ENCODE measurements at places on chromosomes 11 and 22.

GRCh38 chr22:28402539-28402938, 277.1 kb downstream of the TTC28 start:
- DNase-seq, result no peak

GRCh38 chr22:45631140-45631840, 40.3 kb upstream of the ATXN10 start:
- no peak for DNase-seq

GRCh38 chr11:126546191-126546590, 190.7 kb downstream of the ST3GAL4 start:
- no peak for DNase-seq

DNA sequence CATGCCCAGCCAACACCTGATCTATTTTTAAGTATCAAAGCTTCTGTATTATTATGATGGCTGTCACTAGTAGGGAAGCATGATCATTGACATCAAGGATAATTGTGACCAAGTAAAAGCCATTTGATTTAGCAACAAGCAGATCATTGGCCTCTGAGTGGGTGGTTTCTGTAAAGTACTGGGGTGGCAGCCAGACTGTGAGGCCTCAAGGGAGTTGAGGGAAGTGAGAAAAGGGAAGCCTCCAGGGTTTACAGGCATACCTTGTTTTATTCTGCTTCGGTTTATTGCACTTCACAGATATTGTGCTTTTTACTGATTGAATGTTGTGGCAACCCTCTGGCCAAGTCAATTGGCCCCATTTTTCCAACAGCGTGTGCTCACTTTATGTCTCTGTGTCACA, 60.1 kb downstream of the PRR5L start:
- no peak for DNase-seq

DNA sequence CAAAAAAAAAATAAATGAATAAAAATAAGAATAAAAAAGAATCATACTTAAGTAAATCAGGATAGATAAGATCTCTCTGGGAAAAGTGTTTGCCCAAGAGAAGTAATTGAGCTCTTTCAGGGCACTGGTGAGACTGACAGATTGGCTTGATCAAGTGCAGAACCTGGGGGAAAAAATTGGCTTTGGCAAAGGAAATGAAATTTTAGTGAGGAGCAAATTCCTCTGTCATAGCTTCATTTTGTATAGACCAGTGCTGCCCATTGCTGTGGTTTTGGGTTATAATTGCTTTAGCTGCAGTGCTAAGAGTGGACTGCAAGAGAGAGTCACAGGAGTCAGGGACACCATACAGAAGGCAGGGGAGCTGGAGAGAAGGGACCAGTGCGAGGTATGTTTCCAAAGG, 35.7 kb downstream of the SFI1 start:
- no peak for DNase-seq

- DNase-seq, result no peak
These were observed 102.7 kb downstream of the FAR1 start for GRCh38 chr11:13771151-13771550.

DNA sequence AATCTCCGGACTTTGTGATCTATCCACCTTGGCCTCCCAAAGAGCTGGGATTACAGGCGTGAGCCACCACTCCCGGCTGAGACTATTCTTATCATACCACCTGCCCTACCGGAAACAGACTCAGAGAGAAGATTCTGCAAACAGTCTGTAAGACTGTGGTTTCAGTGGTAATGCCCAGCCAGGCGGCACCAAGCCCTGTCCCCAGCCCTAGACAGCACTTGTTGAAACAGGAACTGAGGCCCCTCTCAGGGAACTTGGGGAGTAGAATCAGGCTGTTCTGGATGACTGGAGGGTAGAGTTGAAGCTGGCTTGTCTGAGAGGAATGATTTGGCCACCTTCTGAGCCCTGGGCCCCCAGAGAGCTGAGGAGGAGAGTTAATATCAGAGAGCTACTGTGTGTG, 1.3 kb upstream of the INSC start:
- DNase-seq, result no peak

- DNase-seq, result no peak
These were observed 23.5 kb downstream of the OR8B12 start for GRCh38 chr11:124519850-124520549.

DNA sequence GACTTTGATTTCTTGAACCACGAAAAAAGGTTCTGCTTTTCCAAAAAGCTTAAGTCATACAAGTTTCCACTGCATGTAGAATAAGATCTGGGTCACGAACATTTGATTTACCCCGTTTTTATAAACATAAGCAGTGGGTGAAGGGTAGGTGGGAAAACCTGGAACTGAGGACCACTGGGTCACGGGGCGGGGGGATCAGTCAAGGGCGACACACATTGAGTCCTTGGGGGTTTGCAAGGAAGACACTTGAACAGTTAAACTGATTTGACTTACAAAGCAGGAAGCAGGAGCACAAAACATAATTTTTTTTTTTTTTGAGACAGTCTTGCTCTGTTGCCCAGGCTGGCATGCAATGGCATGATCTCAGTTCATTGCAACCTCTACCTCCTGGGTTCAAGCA, 10.9 kb downstream of the FADS3 start:
- no peak for DNase-seq

GRCh38 chr11:102560555-102561011, 30.0 kb upstream of the MMP7 start:
- no peak for DNase-seq

DNA sequence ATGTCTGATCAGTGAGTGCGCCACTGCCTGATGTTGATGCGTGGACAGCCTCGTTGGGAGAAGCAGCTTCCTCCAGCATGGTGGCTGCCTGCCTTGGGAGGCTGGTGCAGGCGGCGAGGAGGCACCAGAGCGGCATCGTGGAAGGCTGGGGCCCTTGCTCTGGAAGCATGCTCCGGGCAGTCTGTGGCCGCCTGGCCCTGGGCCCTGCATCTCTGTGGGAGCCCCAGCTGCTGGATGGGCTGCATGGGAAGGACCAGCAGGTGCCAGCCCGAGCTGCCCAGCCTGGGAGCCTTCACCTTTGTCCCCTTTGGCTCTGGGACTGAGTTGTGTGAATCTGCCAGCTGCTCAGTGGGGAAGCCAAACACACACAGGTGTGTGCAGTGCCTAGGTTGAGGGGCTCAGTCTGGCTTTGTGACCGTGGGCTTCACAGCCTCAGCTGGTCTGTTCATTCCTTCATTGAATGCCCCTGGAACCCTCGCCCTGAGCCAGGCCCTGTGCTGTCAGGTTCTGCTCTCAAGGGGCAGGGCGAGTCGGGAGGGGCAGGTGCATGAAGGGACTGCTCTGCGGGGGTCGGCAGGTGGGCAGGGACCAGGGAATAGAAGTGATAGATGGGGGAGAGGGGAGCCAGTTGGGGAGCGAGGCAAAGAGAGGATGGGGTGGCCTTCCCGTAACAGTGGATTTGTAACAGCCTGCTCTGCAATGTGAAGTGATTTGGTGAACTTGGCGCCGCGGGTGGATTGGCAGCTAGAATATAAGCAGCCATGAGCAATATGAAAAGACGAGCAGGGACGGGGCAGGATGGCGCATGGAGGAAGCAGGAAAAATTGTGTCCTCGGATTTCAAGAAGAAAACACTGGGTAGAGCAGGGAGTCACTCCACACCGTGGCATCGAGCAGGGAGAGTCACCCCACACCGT, 354.2 kb downstream of the TBC1D22A start:
- no peak for DNase-seq

DNA sequence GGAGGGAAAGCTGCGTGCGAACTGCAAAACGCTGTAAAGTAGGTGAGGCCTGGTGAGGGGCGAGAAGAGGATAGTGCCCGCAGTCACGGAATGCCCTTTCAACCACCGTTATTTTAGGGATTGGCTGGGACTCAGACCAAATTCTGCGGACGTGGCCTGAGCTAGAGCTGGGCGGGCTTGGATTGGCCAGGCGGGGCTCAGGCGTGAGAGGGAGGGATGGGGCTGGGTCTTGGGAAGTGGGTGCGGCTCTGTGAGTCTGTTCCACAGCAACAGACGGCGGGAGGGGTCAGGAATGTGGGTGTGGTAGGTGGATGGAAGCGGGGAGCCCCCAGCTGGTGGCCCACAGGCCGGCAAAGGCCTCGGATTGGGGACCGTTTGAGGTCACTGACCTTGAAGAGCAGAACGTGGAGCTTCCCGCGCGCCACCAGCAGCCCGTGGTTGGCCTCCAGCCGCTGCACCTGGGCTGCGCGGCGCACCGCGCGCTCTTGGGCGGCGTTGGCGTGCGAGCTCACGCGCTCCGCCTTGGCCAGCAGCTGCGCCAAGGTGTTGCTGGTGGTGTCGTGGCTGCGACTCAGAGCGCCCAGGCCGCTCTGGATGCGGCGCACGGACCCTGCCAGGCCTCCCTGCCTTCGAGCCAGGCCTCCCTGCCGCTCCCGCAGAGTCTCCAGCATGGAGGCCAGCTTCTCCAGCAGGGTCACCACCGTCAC, 444 bp downstream of the CAVIN3 start:
- no peak for DNase-seq

- DNase-seq, result no peak
These were observed 175.6 kb upstream of the NECTIN1 start for GRCh38 chr11:119904531-119905035.

- no peak for DNase-seq
These were observed 1.4 kb upstream of the AP5B1 start for GRCh38 chr11:65781962-65782815.

DNA sequence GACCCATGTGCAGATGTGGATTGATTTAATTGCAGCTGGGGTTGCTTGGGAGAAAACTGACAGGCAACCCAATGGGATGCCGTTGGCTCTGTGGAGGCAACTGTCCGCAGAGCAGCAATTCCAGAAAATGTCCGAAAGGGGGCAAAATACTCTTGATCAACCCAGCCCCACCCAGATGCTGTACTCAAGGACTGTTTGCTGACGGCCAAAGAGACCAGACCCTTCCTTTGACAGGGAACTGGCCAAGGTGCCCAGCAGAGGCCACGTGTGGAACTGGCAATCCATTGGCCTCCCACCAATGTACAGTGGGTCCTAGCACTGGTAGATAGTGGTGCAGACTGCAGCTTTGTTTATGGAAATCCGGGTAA, 29.7 kb upstream of the KCNA4 start:
- no peak for DNase-seq

DNA sequence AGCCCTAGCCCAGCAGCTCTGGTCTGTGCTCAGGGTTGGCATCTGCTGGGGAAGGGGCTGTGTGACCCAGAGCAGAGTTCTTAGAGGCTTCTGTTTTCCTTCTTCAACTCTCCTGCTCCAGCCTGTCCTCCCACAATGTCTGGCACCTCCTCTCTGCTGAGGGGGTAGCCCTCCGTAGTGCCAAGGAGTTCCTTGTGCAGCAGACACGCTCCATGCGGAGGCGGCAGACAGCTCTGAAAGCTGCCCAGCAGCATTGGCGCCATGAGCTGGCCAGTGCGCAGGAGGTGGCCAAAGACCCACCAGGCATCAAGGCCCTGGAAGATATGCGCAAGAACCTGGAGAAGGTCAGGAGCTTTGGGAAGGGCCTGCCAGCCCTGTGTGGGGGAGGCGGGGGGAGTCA, 69.3 kb downstream of the CEP164 start:
- no peak for DNase-seq

DNA sequence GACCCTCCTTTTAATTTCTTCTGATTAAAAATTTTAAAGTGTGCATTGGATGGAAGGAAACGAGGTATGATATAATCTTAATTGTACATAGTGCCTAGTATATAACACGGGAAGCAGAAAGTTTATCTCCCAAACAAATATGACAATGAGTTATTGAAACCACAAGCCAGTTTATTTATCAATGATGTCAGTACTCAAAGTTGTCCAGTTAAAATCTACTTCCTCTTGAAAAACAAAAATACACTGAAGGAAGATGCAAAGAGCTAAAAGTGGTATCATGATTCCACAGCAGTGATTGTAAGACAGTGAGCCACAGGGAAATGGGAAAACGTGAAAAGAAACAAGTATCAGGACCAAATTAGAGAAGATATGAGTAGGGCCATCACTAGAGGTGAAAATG, 18.8 kb upstream of the OR5B21 start:
- DNase-seq, result no peak

DNA sequence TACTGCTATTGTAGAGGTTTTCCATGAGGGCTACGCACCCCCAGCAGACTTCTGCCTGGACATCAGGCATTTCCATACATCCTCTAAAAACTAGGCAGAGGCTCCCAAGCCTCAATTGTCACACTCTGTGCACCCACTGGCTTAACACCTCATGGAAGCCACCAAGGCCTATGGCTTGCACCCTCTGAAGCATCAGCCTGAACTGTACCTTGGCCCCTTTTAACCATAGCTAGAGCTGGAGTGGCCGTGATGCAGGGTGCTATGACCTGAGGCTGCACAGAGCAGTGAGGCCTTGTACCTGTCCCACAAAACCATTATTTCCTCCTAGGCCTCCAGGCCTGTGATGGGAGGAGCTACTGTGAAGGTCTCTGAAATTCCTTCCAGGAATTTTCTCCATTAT, 33.9 kb downstream of the AAMDC start:
- DNase-seq, result no peak

DNA sequence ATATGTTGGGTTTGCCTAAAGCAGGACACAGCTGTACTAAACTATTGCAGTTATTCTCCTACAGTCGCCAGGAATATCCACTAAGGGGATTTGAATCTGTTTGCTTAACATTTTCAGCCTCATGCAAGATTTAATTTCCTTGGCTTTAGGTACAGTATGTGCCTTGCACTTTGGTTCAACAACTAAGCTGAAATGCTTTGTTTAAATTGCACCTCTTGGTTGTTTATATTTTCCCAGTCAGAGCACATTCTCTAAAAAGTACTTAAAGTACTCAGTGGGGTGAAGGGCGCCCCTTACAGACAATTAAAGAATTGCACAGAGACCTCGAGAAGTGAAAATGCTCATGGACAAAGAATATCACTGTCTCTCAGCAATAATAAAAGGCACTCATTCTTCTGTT, 107.8 kb upstream of the MTNR1B start:
- no peak for DNase-seq

- no peak for DNase-seq
These were observed 5.4 kb upstream of the MIF start for GRCh38 chr22:23888615-23889401.

- DNase-seq, result no peak
These were observed 387.5 kb upstream of the NARS2 start for GRCh38 chr11:78961937-78962701.

- no peak for DNase-seq
These were observed 187.4 kb upstream of the API5 start for GRCh38 chr11:43124272-43124935.

DNA sequence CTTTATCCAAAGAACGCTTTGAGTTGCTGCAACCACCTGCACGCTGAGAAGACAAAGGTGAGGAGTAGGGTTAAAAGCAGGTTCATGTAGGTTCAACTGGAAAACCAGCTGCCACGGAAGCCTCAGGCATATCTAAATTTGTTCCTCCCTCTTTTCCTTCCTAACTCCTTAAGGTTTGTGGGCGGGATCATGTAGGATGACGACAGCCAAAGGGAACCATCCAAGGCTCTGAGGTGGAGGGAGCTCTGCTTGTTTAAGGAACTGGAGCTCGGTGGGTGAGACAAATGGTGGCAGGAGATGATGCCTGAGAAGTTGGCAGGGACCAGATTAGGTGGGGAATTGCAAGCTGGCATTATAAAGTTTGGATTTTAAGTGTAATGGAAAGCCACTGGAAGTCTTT, 60.3 kb downstream of the SPON1 start:
- no peak for DNase-seq

GRCh38 chr11:31355131-31355530, 14.4 kb downstream of the DCDC1 start:
- DNase-seq, result no peak
